ENCODE measurements at places on chromosomes 3 and 15. TPM values are rescaled to one million over a fixed set of nuclear protein-coding genes. Genes with fewer than 3 reads are reported as not detected.

Gene ANKRD63
- not detected for total RNA-seq

GRCh38 chr3:47016934-47017435, 37.5 kb downstream of the NBEAL2 start:
- H3K27ac ChIP-seq: no peak overlapping the region
- H3K36me3 ChIP-seq: peaks cover 3% of the 10 kb centered on the region
- no peak for ATAC-seq
- no peak overlapping the region for H3K4me3 ChIP-seq
- H3K4me1 ChIP-seq: no peaks in the 10 kb centered on the region
- no peaks in the 10 kb centered on the region for H3K27me3 ChIP-seq

DNA sequence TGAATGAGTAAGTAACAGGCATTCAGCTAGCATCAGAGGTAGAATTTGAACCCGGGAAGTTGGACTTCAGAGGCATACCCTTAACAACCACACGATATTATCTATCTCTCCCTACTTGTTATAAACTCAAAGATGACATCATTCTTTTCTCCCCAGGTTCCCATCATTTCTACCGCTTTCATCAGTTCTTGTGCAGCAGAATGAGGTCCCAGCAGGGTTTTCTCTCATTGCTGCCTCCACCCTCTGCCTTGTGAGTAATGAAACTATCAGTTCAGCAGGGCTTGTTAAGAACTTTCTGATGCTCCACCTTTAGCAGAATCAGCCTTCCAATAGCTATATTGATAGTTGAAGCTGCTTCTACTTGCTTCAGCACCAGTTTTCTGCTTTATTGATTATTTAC, 487.5 kb upstream of the KCNMB2 start:
- no peak overlapping the region for H3K27ac ChIP-seq
- H3K4me3 ChIP-seq: no peak overlapping the region
- no peak for ATAC-seq
- no peaks in the 10 kb centered on the region for H3K4me1 ChIP-seq

DNA sequence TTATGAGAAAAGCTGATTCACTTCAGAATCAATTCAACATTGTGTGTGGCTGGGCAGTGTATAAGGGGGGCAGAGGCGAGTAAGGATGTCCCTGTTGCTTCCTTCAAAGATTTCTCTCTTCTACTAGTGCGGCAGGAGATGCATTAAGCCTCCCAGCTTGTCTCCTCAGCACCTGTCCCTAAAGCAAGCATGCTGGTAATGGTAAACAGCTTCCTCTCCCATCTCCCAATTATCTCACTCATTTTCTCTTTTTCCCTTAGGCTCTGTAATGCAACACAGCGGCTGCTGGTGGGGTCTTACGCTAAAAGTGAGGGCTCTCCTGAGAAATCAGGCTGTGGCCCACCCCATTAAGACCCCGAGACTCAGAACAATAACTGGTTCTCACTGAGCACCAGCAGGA, 306.4 kb upstream of the ROPN1 start:
- H3K36me3 ChIP-seq: no peaks in the 10 kb centered on the region
- ATAC-seq: no peak

Data from gastroesophageal sphincter (tissue), 4 donors.